ENCODE measurements at places on chromosomes 1 and 21.

DNA sequence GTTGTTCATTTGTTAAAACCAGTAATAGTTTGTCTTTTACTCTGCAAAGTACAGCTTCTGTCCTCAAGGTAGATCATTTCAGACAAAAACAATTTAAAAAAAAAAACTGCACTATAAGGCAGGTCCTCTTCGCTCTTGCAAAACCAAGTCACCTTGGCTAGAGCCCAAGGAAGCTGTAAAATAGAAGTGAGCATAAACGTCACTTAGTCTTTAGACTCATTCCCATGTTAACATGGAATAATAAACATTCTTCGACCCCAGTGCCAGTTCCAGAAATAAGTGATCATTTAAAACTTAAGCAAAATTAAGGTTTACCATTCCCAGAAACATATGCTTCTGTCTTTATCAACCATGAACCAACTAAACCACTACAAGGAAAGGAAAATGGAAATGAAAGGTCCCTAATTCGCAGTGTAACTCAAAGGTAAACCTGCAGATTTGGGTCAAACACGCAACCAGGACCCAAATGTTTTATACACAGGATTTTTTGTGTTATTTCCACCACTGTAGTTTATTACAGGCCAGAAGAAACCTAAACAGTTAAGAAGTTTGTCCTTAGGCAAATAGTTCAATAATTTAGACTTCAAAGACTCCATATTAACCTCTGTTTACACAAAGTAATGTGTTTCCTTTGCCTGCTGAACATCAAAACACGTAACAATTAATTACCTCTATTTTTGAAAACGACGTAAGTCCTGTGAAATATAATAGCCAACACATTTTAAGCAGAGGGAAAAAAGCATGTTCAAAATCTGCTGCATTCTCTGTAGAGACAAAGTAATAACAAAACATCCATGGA lies 54.6 kb downstream of the TGFBR3 start:
- no peak for DNase-seq

DNA sequence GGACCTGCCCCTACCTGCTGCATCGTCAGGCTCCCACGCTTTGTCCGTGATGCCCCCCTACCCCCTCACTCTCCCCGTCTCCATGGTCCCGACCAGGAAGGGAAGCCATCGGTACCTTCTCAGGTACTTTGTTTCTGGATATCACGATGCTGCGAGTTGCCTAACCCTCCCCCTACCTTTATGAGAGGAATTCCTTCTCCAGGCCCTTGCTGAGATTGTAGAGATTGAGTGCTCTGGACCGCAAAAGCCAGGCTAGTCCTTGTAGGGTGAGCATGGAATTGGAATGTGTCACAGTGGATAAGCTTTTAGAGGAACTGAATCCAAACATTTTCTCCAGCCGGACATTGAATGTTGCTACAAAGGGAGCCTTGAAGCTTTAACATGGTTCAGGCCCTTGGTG lies 8.9 kb downstream of the SPATA46 start:
- no peak for DNase-seq

DNA sequence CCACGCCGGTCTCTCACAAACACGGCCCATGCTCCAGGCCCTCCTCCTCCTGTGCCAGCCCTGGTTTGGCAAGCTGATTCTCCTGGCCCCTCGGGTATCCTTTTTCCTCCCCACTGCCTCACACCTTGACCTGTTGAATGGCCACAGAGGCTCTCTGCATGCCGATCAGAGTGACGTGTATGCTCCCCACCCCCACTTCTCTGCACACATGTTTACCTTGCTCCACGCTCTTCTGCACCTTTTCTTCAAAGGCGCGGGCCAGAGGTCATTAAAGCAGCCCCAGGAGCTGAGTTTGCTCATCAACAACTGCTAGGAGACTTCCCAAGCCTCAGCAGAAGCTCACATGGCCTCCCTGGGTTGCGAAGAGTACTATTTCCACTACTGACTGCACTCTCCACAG lies 139.3 kb upstream of the EDN2 start:
- no peak for DNase-seq

GRCh38 chr1:232339073-232339472 lies 290.9 kb downstream of the SIPA1L2 start:
- no peak for DNase-seq

GRCh38 chr21:28485301-28486022 lies 507.2 kb downstream of the LTN1 start:
- DNase-seq, result no peak

DNA sequence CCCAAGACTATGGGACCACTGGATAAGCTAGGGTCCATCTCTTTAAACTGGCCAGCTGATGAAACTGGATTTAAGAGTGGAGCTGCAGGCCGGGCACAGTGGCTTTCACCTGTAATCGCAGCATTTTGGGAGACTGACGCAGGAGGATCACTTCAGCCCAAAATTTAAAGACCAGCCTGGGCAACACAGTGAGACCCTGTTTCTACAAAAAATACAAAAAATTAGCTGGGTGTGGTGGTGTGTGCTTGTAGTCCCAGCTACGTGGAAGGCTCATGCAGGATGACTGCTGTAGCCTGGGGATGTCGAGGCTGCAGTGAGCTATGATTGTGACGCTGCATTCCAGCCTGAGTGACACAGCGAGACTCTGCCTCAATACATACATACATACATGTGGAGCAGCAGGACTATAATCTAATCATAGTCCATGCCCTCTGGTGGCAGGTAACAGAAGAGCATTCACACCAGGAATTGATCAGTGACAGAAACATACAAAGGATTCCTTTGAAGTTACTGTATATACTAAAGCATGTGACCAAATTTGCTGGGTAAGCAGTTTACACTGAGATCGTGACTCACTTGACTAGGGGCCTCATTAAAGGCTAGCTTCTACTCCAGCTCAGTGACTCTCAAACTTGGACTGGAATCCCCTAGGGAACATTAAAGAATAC lies 101.5 kb upstream of the SLFNL1 start:
- no peak for DNase-seq

DNA sequence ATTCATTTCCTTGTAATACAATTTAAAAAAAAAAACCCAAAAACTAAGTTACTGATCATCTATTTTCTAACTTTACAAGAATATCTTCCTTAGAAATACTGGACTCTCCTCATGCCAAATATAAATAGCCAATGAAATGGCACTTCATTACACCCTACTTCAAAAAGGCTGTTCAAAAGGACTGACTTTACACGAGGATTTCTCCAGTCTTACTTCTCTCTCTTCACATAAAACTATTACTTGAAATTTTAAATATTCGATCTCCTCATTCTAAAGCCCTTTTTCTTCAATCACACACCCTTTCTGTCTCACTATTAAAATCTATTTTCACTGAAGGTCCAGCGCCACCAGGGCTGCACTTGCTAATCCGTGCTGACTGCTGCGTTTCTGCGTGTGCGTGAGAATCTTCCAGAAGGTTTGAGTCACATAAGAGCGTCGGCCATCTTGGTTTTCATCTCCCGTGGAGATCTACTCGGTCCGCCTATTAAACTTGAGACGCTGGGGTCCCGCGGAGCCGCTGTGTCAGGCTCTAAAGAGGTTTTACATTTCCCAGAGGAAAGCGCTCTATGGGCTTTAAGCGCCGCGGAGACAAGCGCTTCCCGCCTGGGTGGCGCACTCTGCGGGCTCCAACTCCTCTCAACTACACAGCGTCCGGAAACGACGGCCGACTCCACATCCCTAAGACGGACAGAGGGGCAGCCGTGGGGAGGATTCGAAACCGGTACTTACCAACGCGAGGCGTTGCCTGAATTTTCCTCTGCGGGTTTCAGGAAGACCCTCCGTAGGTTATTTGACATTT lies 631 bp downstream of the LRIF1 start:
- peak; percentile 25 for DNase-seq

DNA sequence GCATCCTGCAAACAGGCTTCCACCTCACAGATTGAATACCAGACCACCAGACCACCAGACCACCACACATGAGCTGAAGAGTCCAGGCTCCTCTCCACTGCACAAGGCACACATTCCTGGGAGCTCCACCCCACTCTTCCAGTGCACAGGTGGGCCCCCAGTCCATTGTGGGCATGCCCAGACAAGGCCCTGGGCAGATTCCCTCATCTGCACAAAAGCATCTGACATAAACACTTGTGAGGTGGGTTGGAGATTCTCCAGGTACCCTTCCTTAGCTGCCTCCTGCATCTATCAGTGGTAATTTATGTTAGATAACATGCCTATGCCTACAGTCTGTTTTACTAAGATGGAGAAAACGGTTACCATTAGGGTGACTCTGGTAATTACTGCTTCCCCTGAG lies 11.6 kb upstream of the CTBS start:
- DNase-seq, result no peak
